Stimulated activated CD4-positive, alpha-beta T cell treated with anti-CD3 and anti-CD28 coated beads, Interleukin-4, amount 100 ng/mL, for 24 hours (primary cell): ENCODE measurements at places on chromosomes 4 and X.
A peak's percentile ranks its signal among the peaks of the same experiment; 100 is the strongest.

- DNase-seq, result no peak
Measured at GRCh38 chr4:40916218-40916555, 166.4 kb downstream of the NSUN7 start.

DNA sequence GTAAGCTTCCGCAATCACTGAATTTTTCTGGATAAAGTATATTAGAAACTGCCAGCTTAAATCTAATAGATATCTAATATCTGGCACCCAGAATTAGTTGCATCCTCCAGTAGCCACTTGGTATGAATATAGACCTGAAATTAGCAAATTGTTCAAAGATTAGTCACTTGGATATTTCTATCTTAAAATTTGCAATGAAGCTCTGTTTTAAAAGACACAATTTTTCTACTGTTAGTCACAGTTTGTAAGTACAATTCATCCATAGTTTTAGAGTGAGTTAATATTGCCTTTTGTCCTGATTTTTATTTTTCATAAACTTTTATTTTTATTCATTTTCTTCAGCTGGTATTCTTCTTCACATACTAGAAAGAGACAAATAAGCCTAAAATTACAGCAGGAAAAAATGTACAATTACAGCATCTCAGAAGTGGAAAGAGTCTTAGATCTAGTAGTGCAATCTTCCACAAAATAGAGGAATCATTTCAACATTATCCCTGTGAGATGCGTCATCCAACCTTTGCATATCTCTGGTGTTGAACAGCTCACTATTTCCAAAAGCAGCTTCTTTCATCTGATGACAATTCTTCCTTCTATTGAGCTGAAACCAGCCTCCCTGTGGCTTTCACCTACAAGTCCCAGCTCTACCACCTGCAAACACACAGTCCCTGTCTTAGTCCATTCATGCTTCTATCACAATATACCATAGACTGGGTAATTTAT, 190.0 kb upstream of the AR start:
- DNase-seq, result no peak

GRCh38 chr4:185263419-185263818, 54.0 kb downstream of the SNX25 start:
- no peak for DNase-seq

GRCh38 chr4:40185830-40186664, 10.8 kb upstream of the RHOH start:
- no peak for DNase-seq

- no peak for DNase-seq
Measured at GRCh38 chr4:164154416-164154815, 599.5 kb upstream of the SMIM31 start.

- DNase-seq, result no peak
Measured at GRCh38 chr4:110950731-110951130, 327.9 kb upstream of the PITX2 start.

DNA sequence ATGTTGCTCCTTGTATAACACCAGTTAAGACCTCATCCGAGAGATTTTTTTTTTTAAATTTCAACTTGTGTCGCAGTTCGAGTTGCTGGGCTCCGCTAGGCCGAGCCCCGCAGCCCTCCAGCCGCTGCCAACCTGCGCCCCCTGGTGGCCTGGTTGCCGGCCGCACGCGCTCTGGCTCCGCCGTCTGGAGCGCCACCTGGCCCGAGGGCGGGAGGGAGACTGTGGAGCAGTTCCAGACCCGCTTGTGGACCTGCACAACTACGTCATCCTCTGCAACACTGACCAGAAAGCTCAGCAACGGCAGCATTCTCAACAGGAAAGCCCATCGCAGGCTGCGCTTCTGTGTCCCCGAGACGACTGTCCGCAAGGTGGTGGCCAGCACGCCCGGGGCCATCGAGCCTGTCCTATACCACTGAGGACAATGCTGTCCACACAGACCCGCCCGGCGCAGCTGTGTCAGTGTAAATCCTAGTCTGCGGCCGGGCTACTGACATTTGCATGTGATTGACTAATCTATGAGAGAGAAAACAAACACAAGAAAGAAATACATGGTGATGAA, 39.1 kb downstream of the ARL9 start:
- DNase-seq, result peak; percentile 86

GRCh38 chr4:15395311-15395710, 32.5 kb upstream of the C1QTNF7 start:
- DNase-seq, result no peak

DNA sequence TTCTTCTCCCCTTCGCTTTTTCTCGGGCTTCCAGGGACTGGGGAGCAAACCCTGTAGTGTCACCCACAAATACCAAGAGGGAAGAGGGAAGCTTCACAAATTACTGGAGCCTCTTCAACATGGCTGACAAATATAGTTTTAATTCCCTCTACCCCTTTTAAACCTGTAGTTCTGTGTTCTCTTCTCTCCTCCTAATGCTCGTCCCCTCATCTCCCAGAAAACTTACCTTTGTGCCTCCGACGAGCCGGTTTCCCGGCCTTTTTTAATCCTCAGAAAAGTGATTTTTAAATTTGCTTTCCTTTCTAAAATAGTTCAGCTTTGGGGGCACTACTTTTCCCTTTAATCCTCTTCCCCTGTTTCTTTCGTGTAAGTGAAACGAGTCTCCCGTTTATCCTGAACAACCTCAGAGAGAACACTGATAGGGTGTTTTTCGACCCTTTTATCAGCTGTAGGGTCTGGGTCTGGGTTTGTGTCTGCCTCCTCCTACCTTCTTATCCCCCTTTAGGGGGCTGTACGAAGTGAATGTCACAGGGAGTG, 408 bp downstream of the TET2 start:
- no peak for DNase-seq

DNA sequence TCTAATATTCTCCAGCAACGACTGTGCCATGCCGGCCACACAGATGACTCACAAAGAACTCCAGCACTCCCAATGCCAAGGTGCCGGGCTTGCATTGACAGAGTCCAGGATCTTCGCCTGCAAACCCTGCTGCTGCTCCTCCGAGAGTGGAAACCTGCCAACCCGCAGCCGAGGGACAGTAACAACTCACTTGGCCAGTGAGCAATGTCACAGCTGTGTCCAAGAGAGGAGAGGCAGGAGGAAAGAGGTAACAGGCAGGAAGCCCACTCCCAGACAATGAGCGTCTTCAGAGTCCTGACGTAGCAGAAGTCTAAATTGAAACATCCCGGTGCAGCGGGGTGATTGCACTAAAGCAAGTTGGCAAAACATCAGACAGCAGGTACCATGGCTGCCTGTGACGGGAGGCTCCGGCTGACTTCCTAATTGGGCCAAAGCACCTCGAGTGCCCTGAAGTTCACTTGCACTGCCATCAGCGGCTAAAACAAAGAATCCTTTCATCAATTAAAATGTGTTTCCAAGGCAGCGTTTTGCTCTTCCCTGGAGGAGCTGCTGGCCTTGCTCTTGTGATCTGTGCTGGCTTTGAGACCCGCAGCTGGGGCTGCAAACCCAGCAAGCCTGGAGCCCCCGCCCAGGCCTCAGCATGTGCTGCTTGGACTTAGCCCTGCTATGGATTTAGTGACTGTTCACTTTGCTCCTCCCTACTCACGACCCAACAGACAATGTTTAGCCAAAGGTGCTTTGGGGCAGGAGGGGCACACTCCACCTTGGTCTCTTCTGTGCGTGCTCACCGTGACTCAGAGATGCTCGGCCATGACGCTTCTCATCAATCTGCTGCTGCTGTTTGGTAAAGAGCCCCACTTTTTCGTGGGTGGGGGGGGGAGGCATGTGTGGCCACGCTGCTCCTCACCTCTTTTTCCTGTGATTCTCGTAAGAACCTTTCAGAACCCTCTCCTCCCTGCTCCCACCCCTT, 36.5 kb downstream of the DCTD start:
- no peak for DNase-seq

DNA sequence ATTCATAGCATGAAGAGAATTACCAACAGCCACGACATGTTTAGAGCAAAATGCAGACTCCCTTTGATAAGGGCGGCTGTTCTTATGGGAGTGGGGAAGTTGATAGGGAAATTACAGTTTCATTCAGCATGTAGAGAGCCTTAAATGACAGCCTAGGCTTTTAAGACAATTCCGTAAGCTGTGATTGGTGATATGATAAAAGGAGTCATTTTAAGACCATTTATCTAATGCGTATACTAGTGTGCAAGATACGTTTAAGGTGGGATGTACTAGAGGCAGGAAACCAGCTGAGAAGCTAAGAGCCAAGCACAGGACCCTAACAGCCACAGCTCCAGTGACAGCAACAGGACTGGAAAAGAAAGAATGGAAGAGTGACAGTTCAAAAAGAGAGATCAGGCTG, 102.2 kb upstream of the ZFP42 start:
- no peak for DNase-seq

DNA sequence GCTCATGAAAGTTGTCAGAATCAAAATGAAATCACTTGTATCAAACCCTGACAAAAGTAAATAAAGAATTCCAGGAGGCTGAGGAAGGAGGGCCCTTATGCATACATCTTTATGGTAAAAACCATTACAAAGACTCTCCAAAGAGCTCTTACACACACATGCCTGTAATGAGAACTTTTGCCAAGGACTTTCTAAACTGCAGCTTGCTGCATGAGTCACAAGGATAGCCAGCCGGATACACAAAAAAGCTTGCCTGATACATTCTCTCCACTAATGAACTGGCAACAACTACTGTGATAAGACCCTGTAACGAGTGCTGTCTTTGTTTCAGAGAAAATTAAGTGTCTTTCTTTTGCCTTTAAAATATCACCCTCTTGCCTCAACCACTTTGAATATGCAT, 618.1 kb downstream of the PPP4R3C start:
- no peak for DNase-seq

GRCh38 chrX:2430265-2430825, 70.4 kb downstream of the DHRSX start:
- DNase-seq, result no peak

- no peak for DNase-seq
Measured at GRCh38 chrX:107701493-107702121, 73.3 kb downstream of the PRPS1 start.

- DNase-seq, result no peak
Measured at GRCh38 chr4:52290466-52290865, 239.4 kb downstream of the SPATA18 start.
